ENCODE measurements at places on chromosomes 4 and X.

DNA sequence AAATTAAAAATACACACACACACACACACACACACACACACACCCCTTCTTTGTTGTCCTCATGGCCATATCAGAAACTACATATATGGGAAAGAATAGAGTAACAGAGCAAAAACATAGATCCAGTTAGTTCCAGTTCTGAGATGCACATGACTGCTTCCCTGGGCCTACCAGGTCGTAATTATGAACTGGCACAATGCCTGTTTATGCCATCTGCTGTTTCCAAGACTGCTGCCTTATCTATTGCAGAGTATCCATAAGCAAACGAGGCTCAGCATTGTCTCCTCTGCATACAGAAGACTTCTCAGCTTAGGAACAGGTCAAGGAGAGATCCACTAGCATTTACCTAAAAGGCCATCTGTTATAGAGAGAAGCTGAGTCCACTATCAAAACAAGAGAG lies 789.0 kb downstream of the TECRL start:
- no peak for DNase-seq

DNA sequence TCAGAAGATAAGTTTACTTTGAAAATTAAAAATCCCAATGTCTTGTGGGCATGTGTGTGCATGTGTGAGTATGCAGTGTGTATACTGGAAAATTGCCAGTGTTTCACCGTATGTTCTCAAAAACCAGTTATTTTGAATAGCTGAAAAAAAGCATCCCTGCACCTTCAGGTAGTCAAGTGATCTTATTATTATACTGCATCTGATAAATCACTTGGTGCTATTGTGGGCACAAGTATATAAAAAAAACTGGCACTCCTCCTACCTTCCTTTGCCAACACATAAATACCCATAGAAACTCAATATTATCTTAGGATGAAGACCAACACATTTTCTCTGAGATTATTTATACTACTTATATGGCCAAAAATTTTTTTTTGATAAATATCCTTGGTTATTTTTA lies 91.5 kb upstream of the MAP9 start:
- no peak for DNase-seq

- no peak for DNase-seq
Observed at GRCh38 chr4:56240554-56241174, 146.6 kb downstream of the AASDH start.

GRCh38 chr4:154631828-154632227 lies 19.4 kb upstream of the FGG start:
- no peak for DNase-seq

GRCh38 chr4:110128472-110128919 lies 69.9 kb downstream of the ELOVL6 start:
- DNase-seq, result no peak

DNA sequence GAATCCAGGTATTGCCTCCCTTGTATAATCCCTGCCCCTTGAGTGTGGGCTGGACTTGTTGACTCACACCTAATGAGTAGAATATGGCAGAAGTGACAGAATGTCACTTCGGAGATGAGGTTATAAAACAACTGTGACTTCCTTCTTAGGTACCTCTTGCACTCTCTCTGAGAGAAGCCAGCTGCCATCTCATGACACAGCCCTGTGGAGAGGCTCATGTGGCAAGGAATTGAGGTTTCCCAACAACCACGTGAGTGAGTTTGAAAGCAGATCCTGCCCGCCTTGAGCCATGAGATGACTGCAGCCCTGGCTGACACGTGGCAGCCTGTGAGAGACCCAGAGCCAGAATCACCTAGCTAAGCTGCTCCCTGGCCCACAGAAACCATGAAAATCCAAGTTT lies 13.5 kb downstream of the ASB11 start:
- peak; percentile 57 for DNase-seq

GRCh38 chr4:13541720-13542576 lies 2.4 kb downstream of the NKX3-2 start:
- DNase-seq, result peak; percentile 32

GRCh38 chrX:390459-390858 lies 3.8 kb upstream of the PPP2R3B start:
- no peak for DNase-seq

- DNase-seq, result peak; percentile 65
Observed at GRCh38 chr4:128803783-128804182, 5.7 kb upstream of the JADE1 start.

GRCh38 chr4:188214861-188215260 lies 75.6 kb downstream of the TRIML1 start:
- no peak for DNase-seq

GRCh38 chrX:48071064-48071985 lies at the start of gene ZNF630:
TSS of gene ZNF630 (minus strand) at chrX:48071640. CDS start at chrX:48066886, 4,754 bp downstream.
- DNase-seq, result peak; percentile 14

DNA sequence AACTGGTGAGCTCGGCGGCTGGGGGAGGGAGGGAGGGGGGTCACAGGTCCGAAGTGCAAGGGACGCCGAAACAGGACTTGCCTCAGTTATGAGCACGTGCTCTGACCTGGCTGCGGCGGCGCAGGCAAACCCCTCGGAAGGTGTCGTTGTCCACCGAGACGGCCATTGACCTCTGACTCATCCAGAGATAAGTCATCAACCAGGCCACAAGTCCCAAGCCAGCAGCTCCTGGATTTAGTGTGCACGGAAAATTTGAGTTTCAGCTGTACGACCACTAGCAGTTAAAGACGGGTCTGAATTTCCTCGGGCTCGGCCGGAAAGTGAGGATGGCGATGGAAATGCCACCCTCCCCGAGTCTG lies 674 bp downstream of the SH3D19 start:
- peak; percentile 9 for DNase-seq

DNA sequence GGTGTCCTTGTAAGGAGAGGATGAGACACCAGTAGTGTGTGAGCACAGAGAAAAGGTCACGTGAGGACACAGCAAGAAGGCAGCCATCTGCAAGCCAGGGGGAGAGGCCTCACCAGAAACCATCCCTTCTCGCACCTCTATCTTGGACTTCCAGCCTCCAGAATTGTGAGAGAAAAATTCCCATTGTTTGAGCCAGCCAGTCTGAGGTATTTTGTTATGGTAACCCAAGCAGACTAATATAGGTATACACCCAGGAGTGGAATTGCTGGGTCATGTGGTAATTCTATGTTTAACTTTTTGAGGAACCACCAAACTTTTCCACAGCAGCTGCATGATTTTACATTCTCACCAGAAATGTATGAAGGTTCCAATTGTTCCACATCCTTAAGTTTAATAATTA lies 25.6 kb downstream of the ZDHHC9 start:
- DNase-seq, result no peak

GRCh38 chrX:356385-357034 lies 30.2 kb downstream of the PPP2R3B start:
- DNase-seq, result no peak

GRCh38 chr4:110091434-110092140 lies 106.8 kb downstream of the ELOVL6 start:
- DNase-seq, result no peak

GRCh38 chr4:123350191-123350544 lies 46.4 kb upstream of the SPRY1 start:
- DNase-seq, result peak; percentile 0

GRCh38 chr4:124018383-124019317 lies 622.1 kb downstream of the SPRY1 start:
- DNase-seq, result peak; percentile 60

- no peak for DNase-seq
Observed at GRCh38 chr4:72006586-72006985, 25.2 kb upstream of the NPFFR2 start.

- no peak for DNase-seq
Observed at GRCh38 chrX:154348646-154349358, 25.6 kb downstream of the FLNA start.

DNA sequence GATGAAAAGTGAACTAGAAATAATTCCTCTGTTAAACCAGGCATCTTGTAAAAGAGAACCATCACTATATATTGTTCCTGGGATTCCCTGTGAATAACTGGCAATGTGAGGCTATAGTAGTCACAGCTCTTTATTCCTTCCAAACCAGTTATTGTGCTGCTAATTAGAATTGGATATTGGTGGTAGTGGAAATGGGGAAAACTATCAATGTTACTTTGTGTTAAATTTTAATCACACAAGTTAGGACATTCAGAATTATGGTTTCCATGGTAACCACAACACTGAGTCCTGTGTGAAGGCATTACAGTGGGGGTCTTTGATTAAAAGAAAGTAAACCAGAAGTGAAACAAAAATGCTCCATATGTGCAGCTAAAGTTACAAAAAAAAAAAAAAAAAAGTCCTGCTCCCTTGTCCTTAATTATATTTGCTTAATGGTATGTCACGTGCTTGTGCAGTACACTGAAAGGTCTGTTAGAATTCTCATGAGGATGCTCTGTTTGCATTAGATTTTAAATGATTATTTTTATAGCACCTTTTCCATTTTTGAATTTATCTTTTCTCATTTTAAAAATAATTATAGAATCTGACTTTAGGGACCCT lies 200.4 kb downstream of the ADGRL3 start:
- DNase-seq, result no peak

DNA sequence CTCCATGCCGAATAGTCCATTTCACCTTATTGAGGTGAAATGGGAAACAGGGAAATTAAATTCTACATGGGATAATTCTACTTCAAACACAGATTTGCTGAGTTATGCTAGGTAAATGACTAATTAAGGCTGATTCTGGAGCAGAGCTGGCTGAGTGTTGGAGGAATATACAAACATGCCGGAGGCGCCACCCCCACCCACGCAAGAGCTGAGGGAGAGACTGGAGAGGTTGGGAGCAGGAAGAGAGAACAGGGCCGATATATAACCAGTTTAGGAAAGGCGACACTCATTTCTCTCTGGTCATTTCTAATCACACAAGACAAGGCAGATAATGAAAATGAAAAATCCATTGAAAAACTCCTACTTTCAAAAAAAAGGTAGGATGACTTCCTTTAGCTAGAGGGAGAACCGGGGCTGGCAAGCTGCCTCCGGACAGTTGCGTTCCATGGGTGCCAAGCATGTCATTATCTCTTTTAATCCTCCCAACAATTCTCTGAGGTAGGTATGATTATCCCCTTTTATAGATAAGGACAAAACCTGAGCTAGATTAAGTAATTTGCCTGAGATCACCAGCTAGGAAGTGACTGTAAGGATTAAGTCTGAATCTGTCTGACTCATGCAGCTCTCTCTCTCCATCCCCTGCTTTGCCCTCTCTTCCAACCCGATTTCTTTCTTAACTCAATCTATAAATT lies 27.6 kb upstream of the CFAP299 start:
- no peak for DNase-seq

- no peak for DNase-seq
Observed at GRCh38 chrX:139106069-139106468, 394.6 kb upstream of the FGF13 start.

All from activated CD4-positive, alpha-beta T cell treated with anti-CD3 and anti-CD28 coated beads, Interleukin-2, Interleukin-4, amounts not matched to agents 100 ng/mL and 50 ng/mL, durations not matched to agents 16 hours and 8 hours (primary cell).